ENCODE measurements at places on chromosomes 6 and 20. TPM values are rescaled to one million over a fixed set of nuclear protein-coding genes. Genes with fewer than 3 reads are reported as not detected.

Gene PRR18
- not detected for total RNA-seq

Gene ZKSCAN3
- 6.1 TPM for total RNA-seq

Gene KHDC1L
- total RNA-seq: not detected

Gene LRRN4
- total RNA-seq: not detected

Gene KIAA1755
- 0.66 TPM for total RNA-seq

All from uterine smooth muscle cell (primary cell).